ENCODE measurements at places on chromosomes 2 and 18.

- peak; percentile 22 for DNase-seq
Observed at GRCh38 chr18:12658426-12659138, 675 bp upstream of the SPIRE1 start.

DNA sequence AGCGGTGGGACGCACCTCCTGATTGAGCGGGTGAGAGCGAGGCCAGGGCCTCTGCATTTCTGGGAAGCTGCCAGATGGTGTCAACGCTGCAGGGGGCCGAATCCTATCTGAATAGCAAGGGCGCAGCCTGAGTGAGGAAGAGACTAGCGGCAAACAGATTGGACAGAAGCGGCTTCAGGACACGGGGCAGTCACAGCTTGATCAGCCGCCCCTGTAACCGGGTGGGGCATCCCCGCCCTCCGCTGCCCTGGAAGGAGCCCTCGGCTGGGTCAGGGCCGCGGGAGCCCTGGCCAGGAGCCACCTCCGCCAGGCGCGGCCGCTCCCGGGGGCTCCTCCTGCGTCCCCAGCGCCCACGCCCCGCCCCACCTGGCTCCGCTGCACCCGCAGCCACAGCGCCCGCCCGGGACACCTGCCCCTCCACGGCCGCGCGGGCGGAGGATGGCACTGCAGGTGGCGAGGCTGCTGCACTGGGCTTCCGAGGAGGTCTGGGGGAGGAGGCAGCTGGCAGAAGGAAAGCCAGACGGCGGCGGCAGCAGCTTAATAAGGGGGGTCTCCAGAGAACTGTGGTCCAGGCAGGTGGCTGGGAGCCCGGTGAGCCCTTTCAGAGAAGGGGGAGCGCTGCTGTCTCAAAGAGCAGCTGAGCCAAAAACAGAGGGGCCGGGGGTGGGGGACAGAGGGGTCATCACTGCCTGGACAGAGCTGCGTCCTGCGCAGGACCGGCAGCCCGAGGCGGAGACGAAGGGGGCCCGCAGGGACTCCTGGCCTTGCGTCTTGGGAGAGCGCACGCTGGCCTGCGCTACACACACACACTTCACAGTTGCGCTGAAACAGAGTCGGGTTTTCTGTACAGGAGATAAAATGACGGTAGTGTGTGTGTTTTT, 18.8 kb upstream of the SOX11 start:
- no peak for DNase-seq

DNA sequence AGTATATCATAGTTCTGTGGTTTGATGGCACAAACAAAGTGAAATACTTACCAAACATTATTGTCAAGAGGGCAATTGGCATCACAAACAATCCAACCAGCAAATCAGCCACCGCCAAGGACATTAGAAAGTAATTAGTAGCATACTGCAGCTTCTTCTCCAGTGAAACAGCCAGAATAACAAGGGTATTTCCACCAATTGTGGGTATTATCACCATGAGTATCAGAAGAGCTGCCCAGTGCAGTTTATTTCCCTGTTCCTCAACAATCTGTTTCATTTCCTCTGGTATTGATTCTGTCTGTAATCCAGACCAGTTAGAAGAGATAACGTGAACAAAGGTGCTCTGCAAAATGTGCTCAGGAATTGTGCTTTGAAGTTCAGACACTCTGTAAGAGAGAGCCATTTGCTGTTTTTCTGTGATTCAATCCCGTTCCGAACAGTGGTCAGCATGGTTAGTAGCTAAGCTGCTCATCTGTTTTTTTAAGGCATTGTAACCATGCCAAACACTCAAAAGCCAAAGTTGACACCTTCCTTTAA, 1.4 kb downstream of the HTR2B start:
- DNase-seq, result no peak

- peak; percentile 33 for DNase-seq
Observed at GRCh38 chr18:11518788-11519685, 90.4 kb upstream of the SLC35G4 start.

GRCh38 chr2:136254681-136255080, 136.7 kb upstream of the CXCR4 start:
- no peak for DNase-seq

DNA sequence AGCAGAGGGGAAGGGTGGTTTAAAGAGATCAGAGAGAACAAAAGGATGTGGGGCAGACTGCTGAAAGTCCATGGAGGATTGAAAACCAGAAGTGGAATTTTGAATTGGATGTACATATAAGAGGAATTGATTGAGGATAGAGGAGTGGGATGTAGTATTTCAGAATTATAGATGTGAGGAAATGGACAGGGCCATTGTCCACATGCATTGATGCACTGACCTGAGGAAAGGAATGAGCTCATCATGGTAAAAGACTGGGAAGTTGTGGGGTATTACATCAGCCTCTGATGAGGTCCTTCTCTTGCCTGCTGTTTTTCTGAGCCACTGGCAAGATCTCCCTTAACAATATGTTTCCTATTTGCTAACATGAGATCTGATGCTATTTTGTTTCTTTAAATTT, 365.7 kb upstream of the FANCL start:
- no peak for DNase-seq

- no peak for DNase-seq
Observed at GRCh38 chr18:54277899-54278298, 8.6 kb downstream of the POLI start.

DNA sequence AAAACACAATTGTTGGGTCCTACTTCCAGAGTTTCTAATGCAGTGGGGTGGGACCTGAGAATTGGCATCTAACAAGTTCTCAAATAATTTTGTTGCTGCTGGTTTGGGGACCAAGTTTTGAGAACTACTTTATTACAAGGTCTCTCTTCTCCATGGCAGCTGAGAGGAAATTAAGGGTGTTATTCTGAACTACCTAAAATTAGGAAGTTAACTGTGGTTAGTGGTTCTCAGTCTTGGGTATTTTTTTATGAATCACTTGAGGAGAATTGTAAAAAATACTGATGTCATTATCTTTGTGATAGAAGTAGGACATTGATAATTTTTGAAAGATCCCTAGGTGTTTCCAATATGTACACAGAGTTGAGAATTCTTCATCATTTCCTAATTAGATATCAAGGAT, 210.2 kb downstream of the MC4R start:
- DNase-seq, result no peak

GRCh38 chr2:188326669-188327301, 35.1 kb downstream of the GULP1 start:
- DNase-seq, result no peak

Measured in T-helper 1 cell (primary cell).